ENCODE measurements at places on chromosomes 6 and 20.

DNA sequence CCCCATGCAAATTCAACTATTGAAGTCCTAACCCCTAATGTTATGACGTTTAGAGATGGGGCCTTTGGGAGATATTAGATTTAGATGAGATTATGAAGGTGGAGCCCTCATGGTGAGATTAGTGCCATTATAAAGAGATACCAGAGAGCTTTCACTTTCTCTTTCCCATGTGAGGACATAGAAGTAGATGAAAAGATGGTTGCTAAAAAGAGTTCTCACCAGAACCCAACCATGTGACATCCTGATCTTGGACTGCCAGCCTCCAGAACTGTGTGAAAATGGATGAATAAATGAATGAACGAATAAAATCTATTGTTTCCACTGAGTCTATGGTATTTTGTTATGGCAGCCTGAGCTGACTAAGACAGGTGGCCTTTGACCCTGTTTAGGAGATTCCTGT, 50.6 kb upstream of the FBXO30 start:
- no peak for DNase-seq

DNA sequence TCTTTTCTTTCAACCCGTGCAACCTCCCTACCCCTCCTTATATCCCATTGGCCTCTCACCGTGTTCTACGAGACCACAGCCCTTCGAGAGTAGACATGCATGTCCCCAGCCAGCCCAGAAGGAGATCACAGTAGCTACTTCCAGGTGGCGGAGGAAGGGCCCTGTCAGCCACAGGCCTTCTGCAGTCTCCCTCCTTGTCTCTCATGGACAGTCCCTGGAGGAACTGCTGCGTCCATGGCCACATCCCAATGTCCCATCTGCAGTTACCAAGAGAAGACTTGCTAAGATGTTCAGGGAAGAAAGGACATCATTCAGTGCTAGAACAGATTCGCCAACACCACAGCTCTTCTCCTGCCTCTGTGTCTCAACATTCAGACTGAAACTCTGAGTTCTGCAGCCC, 61.6 kb upstream of the QKI start:
- no peak for DNase-seq

- DNase-seq = no peak
These were observed 782 bp upstream of the PCMTD2 start for GRCh38 chr20:64254571-64255360.

- DNase-seq = no peak
These were observed 583.8 kb upstream of the GJE1 start for GRCh38 chr6:141548966-141549365.

DNA sequence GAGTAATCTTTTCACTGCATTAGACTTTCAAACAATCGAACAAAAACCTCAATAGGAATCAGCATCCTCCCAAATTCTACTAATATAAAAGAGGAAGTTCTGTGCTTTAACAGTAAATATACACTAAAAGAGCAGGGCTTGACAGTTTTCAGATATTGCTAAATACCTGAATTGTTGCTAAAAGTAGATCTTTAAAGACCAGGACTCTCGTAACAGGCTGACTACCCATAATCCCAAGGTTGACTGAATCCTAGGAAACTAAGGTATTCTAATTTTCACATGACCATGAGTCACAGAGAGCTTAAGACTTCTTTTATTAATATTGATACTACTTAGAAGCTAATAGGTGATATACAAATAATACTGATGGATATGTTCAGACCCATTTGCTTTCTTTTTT, 10.1 kb downstream of the CD164 start:
- no peak for DNase-seq

DNA sequence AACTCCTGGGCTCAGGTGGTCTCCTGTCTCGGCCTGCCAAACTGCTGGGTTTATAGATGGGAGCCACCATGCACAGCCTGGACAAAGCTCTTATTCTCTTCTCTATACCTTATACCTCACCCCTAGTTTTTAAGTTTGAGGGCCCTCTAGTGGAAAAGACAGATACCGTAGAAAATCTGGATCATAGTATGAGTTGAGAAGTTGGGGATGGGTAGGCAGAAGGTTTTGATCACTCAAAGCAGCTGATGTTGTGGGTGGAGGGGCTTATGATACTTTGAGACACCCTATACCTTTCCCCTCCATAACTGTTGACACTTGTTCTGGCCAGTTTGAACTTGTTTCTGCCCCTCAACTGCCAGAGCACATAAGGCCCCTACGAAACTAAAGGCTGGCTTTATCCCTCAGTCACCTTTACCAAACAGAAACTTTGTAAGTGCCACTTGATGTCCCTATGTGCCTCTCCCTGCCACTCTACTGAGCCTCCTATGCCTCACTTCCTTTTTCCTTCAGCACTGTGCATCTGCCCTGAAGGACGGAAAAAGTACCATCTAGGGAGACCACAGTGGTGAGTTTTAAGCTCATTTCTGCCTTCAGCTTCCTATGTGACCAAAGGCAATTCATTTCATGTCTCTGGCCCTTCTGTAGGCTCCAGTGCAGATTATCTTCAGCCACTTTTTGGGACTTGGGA, 28.6 kb downstream of the RALY start:
- no peak for DNase-seq

- DNase-seq = peak; percentile 29
These were observed 60.2 kb downstream of the NOL4L start for GRCh38 chr20:32524829-32525501.

- DNase-seq = no peak
These were observed 238.2 kb upstream of the PRND start for GRCh38 chr20:4483486-4483885.

- no peak for DNase-seq
These were observed 122.4 kb downstream of the CBLN4 start for GRCh38 chr20:55882910-55883309.

DNA sequence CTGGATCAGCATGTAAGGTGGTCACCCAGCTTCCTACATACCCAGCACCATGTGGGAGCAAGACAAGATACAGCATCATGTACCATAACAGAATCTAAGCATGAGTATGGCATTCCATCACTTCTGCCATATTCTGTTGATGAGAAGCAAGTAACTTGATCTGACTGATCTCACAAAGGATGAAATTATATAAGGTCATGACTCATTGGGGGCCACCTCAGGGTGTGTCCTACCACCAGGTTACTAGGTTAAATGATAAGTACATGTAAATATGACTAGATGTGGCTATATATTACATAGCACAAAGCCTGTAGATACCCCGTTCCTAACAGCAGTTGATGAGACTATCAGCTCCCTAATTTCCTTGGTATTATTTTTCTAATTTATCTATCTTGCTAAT, 213.1 kb downstream of the DOK5 start:
- DNase-seq = no peak

DNA sequence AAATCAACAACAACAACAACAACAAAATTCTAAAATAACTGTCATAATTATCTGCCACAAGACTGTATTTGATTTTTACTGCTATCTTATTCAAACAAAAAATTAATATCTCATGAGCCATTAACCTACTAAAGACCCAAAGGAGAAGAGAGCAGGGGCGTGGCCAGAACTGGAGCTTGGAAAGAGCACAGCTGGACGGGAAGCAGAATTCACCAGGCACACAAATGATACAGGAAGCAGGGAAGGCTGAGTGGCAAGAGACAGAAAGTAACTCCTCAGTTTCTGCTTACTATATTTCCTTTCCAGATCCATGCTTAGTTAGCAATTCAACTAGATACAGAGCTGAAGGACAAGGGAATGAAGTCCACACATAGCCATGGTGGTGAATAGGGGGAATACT, 54.4 kb downstream of the FKBP5 start:
- DNase-seq = no peak

- DNase-seq = no peak
These were observed 164.0 kb upstream of the RUNX2 start for GRCh38 chr6:45163952-45164766.

DNA sequence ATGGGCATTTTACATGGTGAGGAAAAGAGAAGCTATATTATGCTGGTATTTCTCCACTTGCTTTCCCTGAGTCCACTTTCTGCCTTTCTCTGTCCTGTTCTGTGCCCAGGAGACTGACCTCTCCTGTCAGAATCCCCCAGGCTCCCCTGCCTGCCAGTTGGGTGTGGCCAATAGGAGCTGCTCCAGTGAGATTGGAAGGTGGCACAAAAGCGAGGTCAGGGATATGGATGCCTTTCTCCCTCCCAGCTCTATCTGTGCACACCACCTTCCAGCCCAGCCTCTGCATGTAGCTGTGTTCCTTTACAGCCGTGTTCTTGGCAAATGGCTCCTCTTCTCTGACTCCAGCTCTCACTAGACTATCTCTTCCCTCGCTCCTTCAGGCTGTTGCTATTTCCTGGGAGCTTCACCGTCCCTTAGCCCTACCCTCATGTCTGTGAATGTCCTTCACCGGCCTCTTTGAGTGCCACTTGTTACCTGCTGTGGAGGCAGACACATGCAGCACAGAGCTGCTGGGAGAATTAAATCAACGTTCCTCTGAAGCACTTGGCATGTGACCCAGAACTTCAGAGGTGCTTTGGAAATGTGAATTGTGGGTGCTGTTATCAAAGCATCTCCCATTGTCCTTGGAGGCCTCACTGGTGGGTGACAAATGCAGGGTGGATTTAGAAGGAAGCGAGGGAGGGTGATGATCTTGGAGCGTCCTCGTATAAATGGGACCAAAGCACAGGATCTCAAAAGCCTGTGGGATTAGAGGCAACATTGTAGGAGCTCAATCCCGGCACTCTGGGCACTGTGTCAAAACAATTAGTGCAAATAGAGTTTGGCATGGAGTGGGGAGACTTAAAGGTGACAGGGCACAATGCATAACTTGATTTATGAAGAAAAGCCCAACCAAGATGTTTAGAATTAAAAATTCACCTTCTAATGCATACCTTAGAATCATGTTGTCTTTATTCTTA, 28.9 kb upstream of the RALGAPA2 start:
- DNase-seq = no peak

GRCh38 chr20:24489631-24490260, 20.3 kb downstream of the SYNDIG1 start:
- no peak for DNase-seq

DNA sequence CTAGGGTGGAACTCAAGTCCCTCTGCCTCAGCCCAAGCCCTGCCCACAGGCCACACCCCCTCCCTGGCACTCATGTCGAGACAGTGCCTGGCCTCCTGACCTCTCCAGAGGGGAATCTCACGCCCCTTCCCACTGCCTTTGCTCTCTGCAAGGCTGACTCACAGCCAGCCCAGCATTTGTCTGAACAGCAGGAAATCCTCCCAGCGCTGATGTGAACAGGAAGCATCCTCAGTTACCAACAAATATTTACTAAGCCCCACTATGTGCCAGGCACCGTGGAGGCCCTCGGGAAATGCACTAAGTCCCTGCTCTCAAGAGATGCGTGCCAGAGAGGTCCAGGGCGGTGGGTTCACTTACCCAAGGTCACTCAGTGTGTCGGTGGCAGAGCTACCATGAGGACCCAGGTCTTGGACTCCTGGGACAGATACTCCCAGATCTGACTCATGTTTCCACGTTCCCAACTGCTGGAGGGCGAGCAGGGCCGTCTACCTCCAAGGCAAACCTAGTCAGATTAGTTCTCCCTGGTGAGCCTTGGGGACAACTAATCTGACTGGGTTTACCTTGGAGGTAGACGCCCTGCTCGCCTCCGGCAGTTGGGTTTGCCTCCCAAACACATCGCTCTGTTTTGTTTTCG, 7.8 kb downstream of the ADA start:
- no peak for DNase-seq

DNA sequence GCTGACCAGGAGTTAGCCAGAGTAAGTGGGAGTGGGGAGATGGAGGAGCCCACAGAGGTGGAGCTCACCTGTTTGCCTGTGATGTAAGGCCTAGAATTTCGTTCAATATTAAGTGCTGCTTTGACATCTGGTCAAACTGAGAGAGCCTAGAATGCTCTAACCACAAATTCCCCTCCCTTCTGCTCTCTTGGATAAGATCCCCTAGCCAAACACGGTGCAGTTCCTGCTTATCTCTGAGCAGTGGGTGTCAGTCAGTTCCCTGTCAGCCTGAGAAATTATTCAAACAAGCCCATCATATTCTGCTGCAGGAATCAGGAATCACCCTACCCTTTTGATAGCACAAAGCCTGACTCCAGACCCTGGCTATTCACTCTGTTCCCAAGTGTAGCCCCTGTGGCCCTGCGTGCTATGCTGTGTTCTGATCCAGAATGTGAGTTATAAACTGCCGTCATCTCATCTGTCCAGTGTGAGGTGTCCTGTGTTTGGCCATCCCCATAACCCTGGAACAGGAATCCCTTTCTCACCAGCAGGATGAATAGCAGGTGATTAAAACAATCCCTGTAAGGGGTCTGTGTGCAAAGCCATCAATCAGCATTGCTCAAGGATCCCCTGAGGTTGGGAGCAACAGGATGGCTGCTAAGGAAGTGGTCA, 31.8 kb upstream of the ZNF133 start:
- no peak for DNase-seq

DNA sequence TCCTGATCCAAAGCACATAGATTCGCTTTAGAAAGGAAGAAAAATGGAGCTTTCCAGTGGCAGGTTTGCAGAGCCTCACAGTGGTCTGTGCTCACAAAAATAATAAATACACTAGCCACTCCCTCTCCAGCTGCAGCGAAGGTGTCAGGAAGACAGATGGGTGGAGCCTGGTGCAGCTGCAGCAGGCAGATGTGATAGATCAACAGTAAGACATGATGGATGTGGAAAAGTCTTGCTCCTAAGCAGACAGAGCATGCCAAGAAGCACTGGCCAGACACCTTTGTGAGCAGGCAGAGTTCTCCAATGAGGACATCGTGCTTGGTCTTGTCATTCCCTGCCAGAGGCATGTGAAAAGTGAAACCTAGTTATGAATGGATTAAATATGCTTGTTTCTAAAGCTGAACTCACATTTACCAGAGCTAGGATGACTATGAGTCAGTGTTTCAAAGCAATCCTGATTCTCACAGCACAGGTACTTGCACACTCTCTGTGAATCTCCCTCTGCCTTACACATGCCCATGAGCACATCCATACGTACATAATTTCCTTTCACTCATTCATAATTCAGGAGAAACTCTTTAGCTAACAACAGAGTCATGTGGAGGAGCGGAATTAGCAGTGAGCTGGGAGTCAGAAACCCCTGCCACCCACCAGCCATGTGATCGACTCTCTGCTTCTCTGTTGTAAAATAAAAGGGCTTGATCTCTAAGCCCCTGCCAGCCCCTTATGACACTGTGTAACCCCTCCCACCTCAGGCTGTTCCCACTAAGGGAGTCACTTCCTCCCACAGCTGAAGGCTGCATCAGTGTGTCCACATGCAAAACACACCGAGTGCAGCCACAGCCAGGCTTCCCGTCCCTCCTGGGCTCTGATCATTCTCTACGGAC, 111.2 kb downstream of the SCML4 start:
- no peak for DNase-seq

DNA sequence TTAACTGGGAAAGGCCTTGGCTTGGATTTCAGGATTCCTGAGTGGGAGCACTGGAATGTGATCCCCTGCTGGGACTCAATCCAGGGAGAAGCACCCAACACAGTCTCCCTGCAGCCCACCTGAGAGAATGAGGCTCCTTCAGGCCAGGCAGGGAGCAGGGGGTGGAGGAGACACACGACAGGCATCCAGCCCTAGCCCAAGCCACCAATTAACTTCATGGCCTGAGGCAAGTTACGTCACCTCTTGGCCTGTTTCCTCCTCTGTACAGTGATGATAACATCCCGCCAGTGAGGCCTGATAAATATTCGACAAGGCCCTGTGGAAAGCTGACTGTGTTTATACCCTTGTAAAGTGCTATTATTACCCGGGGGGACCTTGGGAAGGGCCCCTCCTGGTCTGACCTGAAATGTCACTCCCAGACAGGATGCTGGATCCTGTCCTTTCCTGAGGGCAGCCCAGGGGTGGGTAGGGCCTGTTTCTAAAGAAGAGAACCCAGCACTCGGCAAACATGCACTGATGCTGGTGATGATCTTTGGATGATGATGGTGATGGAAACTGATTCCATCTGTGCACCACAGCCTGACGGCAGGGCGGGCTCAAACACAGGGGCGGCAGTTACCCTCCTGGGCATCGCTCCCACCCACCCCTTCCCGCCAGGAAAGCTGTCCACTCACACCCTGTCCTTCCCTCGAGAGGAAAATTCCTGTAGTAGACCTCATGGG, 12.4 kb downstream of the FRS3 start:
- DNase-seq = no peak
